ENCODE measurements at places on chromosomes 2 and 18. TPM values are rescaled to one million over a fixed set of nuclear protein-coding genes. Genes with fewer than 3 reads are reported as not detected.

DNA sequence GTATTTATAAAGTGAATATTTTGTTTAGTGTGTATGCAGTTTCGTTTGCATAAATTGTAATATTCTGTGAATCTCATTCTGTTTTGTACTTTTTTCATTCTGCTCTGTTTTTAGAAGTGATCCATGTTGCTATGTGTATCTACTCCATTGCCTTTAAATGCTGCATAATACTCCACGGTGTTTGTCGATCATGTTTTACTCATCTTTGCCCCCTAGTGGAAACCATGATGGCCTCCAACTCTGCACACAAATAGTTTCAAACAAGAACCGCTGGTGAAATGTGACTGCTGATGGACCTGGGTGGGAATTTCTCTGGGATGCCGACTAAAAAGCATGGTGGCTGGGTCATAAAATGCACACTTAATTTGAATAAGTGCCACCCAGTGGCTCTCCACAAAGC is 32.0 kb upstream of the SKOR2 start:
- H3K4me1 ChIP-seq, result no peaks in the 10 kb centered on the region
- DNase-seq, result no peak
- no peaks in the 10 kb centered on the region for H3K27me3 ChIP-seq
- H3K27ac ChIP-seq, result no peak overlapping the region
- H3K36me3 ChIP-seq, result no peaks in the 10 kb centered on the region

- no peak for DNase-seq
- no peaks in the 10 kb centered on the region for H3K36me3 ChIP-seq
- no peaks in the 10 kb centered on the region for H3K27me3 ChIP-seq
- H3K4me3 ChIP-seq, result no peak overlapping the region
- no peak overlapping the region for H3K27ac ChIP-seq
These were observed 976.8 kb downstream of the TMEM182 start for GRCh38 chr2:103738606-103739005.

The ACMSD gene
- not detected for total RNA-seq

GRCh38 chr2:69916106-69916505 is 1.2 kb downstream of the MXD1 start:
- peak overlapping the region; percentile 81 for H3K4me3 ChIP-seq
- no peaks in the 10 kb centered on the region for H3K36me3 ChIP-seq
- peak overlapping the region; percentile 88 for H3K27ac ChIP-seq
- no peak for DNase-seq

- no peaks in the 10 kb centered on the region for H3K36me3 ChIP-seq
- H3K4me1 ChIP-seq, result no peaks in the 10 kb centered on the region
- H3K4me3 ChIP-seq, result no peak overlapping the region
- DNase-seq, result no peak
These were observed 77.6 kb upstream of the OTOF start for GRCh38 chr2:26555246-26556133.

GRCh38 chr2:157825885-157826284 is 50.2 kb downstream of the ACVR1 start:
- no peak overlapping the region for H3K4me3 ChIP-seq
- H3K27me3 ChIP-seq, result no peaks in the 10 kb centered on the region
- H3K36me3 ChIP-seq, result no peaks in the 10 kb centered on the region
- H3K27ac ChIP-seq, result no peak overlapping the region
- DNase-seq, result no peak
